Keratinocyte (primary cell): ENCODE measurements at places on chromosomes 1 and 21.
A peak's percentile ranks its signal among the peaks of the same experiment; 100 is the strongest.

DNA sequence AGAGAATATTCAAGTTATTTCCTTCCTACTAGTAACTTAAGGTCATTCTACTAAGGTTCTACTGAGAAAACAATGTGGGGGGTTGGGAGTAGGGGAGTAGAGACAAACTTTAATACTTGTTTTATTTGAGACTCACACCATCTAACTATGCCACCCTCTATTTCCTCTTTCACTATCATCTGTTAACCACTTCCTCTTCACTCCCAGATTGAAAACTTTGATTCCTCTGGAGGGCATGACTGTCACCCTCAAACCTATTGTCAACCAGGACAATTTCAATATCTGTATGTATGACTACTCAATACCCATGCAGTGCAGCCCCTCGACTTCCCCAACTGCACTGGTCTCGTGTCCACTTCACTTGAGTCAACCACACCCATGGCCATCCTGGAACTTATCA is 165.6 kb upstream of the POGK start:
- DNase-seq, result no peak

- no peak for DNase-seq
Measured at GRCh38 chr1:109239409-109240068, 9.8 kb upstream of the CELSR2 start.

- no peak for DNase-seq
Measured at GRCh38 chr1:82223091-82223490, 422.4 kb downstream of the ADGRL2 start.

- no peak for DNase-seq
Measured at GRCh38 chr1:222096883-222097282, 355.0 kb upstream of the DUSP10 start.

DNA sequence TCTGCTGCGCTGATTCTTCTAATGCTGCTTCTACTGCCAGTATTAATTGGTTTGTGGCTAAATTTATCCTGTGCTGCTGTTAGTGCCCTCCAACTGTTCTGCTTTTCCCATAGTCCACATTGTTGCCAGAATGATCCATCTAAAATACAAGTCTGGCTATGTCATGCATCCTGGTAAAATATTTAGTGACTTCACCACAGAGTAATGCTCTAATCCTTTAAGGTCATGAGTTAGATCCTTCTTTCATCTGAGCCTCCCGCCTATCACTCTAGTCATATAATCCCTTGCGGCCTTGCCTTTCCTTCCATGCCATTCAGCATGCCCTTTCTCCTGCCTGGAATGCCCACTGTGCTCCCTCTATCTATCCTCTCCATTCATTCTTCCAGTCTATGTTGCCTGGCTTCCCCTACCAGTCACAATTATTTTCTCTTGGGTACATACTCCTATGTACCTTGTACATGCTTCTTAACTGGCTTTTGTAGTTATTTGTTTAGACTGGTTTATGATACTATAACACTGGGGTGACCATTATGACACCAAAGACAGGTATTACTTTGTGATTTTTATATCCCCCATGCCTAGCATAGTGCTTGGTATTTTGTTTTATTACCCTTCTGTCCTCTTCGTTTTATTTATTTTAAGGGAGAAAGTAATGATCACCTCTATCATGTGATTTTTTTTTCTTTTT is 144.0 kb downstream of the MAGI3 start:
- no peak for DNase-seq

DNA sequence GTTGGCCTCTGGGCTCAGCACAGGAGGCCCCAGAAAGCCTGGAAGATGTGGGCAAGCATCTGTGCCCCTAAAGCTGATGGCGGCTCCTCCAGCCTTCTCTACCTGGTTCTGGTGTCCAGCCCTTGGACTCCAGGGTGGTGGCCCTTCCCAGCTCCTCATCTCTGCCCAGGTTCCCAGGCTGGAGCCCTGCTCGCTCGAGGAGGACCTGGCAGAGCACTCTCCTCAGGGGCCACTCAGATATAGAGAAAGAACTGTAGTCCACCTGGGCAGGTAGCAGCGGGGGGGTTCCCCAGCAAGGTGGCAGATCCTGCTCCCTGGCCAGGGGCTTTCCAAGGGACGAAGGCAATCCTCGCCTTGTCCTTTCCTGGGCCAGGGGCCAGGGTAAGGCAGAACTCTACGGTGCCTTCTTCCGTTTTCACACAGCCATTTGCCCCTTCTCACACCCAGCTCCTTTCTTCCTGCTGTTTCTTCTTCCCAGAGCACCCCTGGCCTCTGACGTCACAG is 18.9 kb downstream of the WNT4 start:
- DNase-seq, result no peak

GRCh38 chr1:157562515-157562914 is 10.2 kb upstream of the FCRL5 start:
- no peak for DNase-seq

- DNase-seq, result no peak
Measured at GRCh38 chr1:21951226-21951870, 14.2 kb upstream of the HSPG2 start.

- DNase-seq, result no peak
Measured at GRCh38 chr1:200243042-200243437, 166.8 kb downstream of the ZNF281 start.

DNA sequence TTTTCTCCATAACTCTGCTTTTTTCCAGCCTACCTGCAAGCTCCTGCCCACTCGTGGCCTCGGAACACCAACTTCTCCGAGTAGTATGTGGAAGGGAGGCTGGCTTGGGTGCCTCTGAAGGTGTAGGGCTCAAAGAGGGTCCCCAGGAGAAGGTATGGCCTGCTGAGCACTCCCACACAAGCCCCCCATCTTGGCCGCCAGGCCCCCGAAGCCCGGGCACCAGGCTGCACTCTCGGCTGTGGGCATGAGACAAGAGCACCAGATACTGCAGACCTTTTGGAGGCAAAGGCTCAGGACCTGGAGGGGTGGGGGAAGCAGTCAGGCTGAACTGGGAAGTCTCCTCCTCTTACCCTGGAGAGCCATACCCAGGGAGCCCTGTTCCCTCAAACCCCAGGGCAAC is 1.7 kb downstream of the ZNF692 start:
- DNase-seq, result no peak

DNA sequence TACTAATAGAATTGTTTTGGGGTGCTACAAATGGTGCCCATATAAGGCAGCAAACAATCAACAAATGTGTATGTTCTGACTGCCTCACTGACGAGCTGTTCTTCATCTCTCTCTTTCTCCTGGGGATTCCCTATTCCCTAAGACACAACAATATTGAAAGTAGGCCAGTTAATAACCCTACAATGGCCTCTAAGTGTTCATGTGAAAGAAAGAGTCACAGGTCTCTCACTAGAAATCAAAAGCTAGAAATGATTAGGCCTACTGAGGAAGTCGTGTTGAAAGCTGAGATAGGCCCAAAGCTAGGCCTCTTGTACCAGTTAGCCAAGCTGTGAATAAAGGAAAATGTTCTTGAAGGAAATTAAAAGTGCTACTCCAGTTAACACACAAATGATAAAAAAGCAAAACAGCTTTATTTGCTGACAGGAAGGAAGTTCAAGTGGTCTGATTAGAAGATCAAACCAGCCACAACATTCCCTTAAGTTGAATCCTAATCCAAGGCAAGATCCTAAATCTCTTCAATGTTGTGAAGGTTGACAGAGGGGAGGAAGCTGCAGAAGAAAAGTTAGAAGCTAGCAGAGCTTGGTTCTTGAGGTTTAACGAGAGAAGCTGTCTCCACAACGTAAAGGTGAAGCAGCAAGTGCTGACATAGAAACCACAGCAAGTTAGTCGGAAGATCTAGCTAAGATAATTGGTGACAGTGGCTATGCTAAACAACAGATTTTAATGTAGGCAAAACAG is 26.3 kb downstream of the ATP2B4 start:
- no peak for DNase-seq

GRCh38 chr1:29043274-29043965 is 80.3 kb downstream of the TMEM200B start:
- DNase-seq, result no peak

DNA sequence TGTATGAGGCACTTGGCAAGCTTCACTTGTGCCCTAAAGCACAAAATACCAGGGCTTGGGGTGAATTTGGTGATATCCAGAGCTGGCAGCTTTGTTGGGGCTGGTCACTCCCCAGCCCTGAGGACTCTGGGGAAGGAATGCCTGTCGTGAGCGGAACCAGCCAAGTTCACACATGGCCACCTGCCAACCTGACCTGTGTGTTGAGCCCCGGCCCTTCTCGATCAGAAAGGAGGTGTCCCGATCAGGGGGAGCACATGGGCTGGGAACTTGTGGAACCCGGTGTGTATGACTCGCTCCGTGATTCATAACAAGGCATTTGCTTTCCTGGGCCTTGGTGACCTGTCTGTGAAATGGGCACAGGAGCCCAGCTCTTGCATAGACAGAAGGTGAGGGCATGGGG is 43.1 kb downstream of the AGPAT3 start:
- DNase-seq, result no peak

- DNase-seq, result no peak
Measured at GRCh38 chr1:66353257-66353656, 180.7 kb upstream of the SGIP1 start.

DNA sequence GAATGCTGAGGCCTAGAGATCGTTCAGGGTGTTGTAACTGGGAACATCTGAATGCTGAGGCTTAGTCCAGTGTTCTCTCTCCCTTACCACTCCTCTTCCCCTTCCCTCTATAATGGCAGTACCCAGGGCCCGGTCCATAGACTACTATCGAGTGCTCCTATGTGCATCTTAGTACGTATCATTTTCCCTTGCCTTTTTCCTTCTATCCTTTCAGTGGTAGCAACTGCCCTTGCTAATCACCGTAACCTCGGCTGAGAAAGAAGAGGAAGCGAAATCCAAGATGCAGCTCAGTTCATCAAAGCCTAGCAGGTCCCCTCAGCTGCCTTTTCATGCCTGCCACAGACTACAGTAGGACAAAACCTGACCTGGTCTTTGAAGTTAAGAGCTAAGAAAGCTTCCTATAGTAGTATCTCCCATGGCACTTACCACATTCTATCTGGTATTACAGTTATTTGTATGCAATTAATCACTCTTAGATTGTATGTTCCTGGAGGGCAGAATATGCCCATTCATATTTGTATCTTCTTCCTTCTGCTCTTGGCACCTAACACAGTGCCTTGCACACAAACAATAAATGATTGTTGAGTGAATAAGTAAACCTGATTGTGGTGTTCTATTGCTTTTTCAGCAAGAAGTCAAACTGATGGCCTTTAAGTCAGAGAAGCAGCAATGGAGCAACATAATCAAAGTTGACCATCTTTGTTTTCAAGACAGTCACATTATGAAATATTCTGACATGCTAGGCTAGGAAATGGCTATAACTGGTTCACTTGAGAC is 22.4 kb downstream of the CNIH4 start:
- DNase-seq, result no peak

DNA sequence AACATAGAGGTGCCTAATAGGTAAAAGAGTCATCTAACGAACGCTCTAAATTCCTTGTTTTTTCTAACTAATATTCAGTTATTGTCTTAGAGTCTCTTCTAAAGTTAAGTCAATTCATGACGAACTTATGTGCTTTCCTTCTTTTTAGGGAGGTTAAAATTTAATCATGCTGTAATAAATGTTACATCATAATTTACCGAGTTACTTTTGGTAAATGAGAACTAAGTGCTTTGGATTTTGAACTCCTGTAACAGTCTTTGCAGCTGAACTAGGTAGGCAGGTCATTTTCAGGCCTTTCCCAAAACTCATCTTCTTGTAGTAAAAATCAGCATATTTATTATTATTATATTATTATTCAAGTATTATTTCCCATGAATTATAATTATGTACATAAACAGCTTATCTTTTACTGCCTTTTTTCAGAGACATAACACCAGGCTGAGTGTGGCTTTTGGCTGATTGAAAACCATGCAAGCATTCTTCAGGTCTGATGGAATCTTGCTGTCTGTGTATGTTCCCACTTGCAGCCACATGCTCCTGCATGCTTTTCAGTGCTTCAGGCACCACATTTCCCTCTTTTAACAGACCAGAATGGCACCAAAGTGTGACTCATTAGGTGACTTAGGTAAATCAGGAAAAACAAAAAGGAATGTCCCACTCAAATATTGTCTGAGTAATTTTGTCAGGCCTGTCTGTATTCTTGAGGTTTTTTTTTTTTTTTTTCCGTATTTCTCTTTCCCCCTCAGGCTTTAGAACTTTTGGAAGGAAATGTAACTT is 81.0 kb upstream of the CD55 start:
- DNase-seq, result peak; percentile 99

GRCh38 chr1:40257313-40257687 is 736 bp upstream of the ZMPSTE24 start:
- no peak for DNase-seq

DNA sequence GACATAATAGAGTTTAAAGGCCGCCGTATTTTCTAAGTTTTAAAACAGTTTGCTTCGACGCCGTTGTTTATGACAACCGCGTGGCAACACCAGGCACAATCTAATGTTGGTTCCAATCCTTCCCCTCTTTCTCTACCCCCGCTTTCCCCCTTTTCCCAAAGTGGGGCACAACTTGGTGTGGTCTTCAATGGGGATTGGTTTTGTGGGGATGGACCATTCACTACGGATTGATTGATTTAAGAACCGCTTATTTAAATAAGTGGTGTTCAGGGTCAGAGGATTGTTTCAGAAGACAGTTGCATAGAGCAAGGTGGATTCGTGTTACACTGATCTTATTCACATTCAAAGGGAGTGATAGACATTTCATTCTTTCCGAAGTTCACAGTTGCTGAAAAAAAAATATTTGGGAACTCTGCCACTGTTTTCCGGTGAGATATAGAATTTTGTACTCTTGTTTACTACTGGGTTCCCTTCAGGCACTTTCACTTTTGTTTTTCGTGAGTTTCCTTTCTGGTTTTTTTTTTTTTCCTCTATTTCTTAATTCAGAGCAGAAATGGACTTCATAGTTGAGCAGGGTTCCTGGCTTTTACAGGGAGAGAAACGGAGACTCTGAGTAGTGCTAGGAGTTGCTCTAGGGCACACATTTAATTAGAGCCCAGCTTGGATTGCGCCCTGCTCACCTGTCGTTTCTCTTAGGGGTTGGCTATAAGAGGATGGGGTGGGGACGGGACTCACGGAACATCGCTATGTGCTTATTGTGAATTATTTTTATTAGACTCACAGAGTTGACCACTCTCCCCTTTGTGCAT is 79.6 kb upstream of the AK4 start:
- no peak for DNase-seq

DNA sequence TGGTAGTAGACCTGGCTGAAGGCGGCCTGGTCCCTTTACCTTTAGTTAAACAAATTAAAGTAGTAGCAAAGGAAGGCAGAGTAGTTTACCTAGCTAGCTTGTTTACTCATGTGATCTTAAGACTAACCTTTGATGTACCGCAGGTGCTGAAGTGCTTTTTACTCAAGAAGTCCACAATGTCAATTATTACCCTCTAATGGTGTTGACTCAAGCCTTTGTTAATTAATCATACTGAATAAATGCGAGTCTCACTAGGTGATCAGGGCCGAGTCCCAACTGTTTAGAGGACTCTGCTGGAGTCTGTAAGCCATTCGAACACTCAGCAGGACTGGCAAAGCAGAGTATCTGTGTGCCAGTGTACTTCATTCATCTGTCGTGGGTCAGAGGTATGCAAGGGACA is 381.1 kb upstream of the NCAM2 start:
- DNase-seq, result no peak
